CD4-positive, alpha-beta T cell treated with Interleukin-2 at 100 ng/mL for 4 hours (primary cell): ENCODE measurements at places on chromosomes 7 and 10.

DNA sequence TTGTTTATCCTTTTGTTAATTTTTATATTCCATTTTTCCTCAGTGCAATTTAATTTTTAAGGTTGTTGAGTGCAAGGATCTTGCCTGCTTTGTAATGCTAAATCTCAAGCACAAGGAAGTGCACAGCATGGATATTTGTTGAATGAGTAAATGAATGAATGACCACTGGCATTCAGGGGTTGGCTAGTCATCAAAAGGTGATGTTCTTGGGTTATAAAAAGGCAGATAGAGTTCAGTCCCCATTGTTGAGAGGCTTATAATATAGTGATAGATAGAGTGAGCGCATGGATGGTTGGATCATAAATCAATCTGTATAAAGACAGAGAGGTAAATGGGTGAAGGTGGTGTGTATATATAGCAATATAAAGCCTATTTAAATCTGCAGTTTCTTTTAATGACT lies 193.2 kb upstream of the KLF6 start:
- no peak for DNase-seq

GRCh38 chr10:113129117-113129516 lies 179.1 kb downstream of the TCF7L2 start:
- no peak for DNase-seq

DNA sequence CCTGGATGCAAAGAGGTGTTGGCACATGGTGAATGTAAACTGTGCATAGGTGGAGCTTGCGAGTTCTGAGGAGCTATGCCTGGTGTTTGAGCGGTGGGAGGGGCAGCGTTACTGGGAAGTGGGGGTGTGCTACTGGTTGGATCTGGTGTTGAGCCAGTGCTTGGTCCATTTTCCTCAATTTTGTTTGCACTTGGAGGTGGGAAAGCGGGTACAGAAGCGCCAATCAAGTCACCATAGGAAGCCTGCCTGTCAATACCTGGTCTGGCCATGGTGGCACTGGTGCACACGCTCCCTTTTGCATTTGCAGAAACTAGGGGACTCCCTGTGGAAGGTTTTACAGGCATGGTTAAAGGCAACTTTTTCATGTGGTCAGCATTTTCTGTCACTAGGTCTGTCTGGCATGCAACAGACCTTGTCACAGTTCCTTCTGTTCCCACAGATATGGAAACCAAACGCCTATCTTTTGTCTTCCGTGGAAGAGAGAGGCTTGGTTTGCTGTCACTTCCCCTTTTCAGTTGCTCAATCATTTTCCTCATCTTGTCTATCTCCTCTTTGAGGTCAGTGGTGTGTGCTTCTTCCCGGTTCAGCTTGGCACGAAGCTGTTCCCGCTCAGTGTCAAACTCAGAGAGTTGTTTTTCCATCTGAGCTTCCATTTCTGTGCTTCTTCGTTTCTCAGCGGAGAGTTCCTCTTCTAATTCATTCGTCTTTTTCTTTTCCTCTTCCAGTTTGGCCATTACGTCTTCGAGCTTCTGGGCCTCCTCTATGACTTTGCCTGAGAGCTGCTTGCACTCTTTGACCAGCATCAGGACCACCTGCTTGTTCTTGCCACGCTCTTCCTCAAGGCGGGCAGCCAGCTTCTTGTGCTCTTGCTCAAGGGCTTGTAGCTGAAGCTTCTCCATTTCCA lies 81.1 kb downstream of the CTTNBP2 start:
- no peak for DNase-seq

- no peak for DNase-seq
These were observed 113.3 kb downstream of the TACC2 start for GRCh38 chr10:122102146-122102868.

DNA sequence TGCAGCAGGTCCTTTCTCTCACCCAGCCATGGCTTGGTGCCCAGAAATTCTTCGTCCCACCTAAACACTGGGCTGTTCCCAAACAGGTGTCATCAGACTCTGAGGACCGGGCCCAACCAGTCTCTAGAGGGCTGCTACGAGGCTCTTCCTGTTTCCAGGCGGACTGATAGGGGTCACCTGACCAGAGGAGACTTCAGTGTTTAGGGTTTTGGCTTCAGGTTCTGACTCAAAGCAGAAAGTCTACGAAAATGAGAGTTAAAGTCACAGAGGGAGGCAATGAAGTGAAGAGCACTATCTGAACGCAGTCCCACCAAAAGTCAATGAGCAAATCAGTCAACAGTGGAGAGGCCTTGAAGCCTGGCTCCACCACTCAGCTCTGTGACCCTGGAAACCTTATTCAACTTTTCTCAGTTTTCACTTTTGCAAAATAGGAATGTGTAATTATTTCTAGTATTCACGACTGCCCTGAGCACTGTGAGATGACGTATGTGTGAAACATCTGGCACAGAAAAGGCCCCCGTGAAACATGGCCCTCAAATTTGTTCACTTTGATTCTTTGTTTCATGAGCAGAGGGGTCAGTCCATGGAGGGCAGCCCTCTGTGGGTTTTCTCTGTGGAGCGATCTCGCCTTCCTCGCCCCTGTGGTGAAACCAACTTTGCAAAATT lies 189.9 kb upstream of the PDE1C start:
- DNase-seq = no peak

DNA sequence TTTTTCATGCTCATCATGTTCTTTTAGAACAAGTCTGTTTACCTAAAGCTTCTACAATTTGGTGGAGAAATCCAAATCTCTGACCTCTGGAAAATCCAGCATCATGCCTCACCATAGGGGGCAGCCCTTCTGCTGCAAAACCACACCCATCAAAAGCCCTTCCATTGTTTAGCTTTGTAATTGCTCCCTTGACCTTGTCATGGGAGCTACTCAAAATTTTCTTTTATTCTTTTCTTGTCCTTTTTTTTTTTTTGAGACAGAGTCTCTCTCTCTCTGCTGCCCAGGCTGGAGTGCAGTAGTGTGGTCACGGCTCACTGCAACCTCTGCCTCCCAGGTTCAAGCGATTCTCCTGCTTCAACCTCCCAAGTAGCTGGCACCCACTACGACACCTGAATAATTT lies 234.4 kb downstream of the NEBL start:
- DNase-seq = no peak

- DNase-seq = no peak
These were observed 486.4 kb downstream of the PHTF2 start for GRCh38 chr7:78284945-78285344.

DNA sequence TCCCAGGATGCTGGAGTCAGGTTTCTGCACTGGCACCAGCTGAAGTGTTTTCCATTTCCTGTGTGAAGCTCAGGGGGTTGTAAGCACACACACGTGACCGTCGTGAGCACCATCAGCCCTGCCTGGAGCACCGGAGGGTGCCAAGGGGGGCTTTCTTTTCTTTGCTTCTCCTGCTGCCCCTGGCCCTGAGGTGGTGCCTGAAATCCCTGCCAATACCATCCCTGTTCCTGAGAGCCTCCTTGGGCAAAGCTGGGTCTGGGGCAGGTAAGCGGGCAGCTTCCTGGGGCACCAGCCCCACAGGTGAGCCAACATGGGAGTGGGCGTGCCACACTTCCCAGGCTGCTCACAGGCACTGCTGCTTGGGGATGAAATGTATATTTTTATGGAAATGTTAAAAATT lies 593.6 kb downstream of the DNAJB6 start:
- DNase-seq = no peak

DNA sequence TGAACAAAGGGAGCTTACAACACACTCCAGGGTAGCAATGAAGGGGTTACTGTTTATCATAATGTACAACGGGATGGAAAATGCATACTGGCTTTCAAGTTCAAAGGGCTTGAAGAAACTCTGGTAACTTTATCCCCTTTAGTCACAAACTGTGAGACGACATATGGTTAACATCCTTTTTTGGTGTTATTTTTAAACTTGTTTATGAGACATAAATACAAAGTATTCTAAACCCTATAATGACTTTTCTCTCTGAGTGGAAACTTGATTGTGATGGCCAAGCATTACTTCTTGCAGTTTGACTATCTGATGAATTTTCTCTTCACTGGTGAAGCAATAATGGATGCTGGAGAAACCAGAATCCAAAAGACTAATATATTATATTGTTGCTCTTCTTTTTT lies 62.0 kb upstream of the SEMA3A start:
- no peak for DNase-seq

GRCh38 chr10:133208466-133208865 lies 21.6 kb upstream of the UTF1 start:
- DNase-seq = no peak

- no peak for DNase-seq
These were observed 123.7 kb downstream of the VIPR2 start for GRCh38 chr7:159020987-159021386.

DNA sequence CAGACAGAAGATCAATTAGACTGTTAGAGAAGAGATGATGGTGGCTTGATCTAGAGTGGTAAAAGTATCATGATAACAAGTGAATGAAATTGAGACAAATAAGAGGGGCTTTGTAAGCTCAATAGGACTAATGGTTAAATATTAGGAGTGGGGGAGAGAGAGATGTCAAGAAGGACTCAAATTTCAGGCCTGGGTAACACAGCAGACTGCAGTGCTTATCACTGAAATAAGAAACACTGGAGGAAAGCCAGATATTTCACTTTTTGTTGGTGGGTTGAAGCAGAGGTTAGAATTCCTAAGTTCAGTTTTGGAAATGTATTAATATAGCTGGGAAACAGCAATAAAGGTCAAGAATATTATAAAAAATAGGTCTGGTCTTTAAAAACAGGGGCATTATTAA lies 74.6 kb downstream of the ORC5 start:
- DNase-seq = no peak

GRCh38 chr10:28217848-28218247 lies 85.0 kb downstream of the MPP7 start:
- peak; percentile 38 for DNase-seq

- no peak for DNase-seq
These were observed 21.2 kb downstream of the RHEB start for GRCh38 chr7:151498495-151498894.

GRCh38 chr10:48981310-48981907 lies 41.8 kb upstream of the LRRC18 start:
- DNase-seq = peak; percentile 40

DNA sequence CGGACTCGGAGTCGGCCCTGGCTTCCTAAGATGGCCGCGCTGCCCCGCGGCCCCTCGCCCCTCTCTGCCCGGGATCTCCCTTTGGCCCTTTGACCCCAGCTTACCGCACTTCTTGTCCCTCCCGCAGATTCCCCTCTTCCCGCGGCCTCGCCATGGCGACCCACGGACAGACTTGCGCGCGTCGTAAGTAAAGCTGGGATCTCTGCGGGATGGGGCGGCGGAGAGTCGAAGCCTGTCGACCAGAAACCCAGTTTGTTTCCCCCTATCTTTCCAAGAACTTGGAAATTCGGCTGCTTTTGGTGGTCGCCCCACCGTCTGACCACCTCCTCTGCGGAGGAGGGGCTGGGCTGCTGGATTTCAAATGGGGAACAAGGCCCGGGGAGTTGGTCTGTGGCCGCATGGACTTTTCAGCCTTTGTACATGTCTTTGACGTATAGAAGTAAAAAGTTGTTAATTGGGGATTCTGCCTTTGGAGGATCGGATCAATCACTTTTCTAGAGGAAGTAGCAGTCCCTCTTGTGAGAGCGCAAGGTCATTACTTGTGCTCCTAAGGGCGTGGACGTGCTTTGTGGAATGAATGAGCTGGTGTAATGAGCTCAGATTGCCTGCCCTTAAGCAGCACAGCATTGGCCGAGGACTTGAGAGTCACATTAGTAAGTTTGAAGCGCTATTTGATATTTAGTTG lies 553 bp downstream of the VDAC2 start:
- DNase-seq = peak; percentile 38

- DNase-seq = no peak
These were observed 52.7 kb downstream of the KIAA1217 start for GRCh38 chr10:24261627-24262026.

DNA sequence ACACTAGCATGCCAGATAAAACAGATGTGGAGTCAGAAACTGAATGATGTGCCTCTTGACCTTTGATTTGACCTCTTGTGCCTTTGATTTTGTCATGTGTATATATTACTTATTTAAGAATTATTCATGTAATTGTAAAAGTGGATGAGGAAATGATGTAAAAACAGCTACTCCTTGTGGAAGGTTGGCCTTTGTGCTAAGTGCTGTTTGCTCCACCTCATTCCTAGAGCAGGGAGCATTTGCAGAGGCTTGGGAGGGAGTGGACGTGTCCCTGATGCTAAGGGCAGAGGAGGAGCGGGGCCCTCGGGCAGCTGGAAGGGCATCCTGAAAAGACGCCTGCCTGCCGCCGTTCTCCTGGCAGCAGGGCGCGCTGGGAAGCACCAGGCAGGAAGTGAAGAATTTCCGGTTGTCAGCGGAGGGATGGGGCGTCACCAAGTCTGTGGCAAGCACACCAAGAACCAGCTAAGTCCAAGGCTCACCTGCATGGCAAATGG lies 197.6 kb upstream of the ZNF32 start:
- peak; percentile 30 for DNase-seq

DNA sequence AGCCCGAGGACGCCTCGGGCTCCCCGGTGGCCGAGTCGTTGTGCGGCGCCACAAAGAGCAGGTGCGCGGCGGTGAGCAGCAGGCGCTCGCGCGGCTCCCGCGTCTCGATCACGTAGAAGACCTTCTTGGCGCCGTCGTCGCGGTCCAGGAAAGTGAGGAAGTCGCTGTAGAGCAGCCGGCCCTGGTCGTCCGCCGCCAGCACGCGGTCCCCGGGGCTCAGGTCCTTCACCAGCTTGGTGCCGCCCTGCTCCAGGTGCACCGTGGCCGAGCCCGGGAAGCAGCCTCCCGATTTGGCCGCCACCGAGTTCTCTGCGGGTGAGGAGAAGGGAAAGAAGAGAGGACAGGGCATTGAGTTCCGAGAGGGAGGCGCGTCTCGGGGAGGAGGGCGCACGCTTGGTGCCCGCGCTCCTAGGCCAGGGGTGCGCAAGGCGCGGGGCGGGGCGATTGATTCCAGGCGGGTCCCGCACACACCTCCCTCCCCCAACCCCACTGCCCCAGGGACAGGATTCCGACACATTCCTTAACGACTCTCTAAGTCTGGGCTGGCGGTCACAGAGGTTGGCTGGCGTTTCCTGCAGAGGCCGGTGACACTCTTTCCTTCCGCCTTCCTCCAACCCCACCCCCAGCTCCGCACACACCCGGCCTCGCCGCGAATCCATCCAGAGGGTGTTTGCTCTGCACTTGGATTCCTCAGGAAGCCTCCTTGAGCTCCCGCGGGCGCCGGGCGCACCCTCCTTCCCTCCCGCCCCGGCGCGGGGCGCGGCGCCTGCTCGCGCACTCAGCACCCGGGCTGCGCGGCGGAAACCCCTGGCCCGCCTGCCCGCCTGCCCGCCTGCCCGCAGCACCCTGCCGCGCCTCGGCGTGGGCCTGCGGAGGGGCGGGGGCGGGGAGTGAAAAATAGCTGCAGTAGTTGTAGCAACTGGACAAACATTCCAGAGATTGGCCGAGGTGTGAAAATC lies 8.6 kb downstream of the SHH start:
- no peak for DNase-seq

DNA sequence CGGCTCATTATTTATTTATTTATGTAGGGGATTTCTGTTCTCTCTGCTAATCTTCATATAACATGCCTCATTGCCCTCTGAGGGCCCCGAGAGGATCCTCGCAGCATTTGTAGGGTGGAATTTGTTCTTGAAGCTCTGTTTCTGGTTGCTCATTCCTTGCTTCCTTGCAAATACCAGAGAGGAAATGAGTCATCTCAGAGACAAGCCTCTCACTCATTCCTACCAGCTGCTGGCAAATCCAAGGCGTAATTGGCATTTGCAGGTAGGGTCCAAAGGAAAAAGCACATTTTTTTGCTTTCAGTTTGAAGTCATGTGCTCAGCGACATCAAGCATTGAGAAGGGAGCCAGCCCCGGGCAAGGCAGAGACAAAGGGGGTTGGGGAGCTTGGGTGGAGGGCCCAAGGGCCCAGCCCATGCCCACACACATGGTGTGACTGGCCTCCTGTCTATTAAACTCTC lies 501.6 kb downstream of the GALNT17 start:
- no peak for DNase-seq

- DNase-seq = no peak
These were observed 12.2 kb upstream of the TMEM243 start for GRCh38 chr7:87231711-87232110.
